ENCODE measurements at places on chromosomes 7 and 10.

GRCh38 chr10:35781643-35782035 is 139.5 kb upstream of the FZD8 start:
- peak; percentile 45 for DNase-seq

DNA sequence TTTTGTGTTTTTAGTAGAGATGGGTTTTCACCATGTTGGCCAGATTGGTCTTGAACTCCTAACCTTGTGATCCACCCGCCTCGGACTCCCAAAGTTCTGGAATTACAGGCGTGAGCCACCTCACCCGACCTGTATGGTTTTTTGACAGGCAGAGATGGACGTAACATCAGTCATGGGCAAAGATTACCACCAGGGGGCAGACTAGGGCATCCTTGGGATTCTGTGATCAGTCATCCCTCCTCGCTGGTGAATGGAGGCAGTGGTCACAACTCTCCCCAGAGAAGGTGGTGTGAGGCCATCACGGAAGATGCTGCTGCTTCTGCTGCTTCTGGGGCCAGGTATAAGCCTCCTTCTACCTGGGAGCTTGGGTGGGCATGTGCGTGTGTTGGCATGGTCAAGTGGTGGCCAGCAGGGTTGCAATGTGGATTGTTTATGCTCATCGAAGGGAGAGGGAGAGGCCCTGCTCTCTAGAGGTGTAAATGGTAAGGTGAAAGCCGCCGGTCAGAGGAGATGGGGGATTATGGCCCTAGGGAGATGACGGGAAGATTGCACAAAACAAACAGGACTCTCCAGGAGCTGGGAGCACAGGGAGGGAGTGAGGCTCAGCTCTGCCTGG is 122.7 kb upstream of the PRSS1 start:
- DNase-seq, result peak; percentile 79

GRCh38 chr7:11710377-11710776 is 121.6 kb downstream of the THSD7A start:
- no peak for DNase-seq

GRCh38 chr7:100132126-100132525 is 5.4 kb downstream of the MBLAC1 start:
- no peak for DNase-seq

- DNase-seq, result no peak
Measured at GRCh38 chr7:41104631-41105030, 598.3 kb downstream of the INHBA start.

DNA sequence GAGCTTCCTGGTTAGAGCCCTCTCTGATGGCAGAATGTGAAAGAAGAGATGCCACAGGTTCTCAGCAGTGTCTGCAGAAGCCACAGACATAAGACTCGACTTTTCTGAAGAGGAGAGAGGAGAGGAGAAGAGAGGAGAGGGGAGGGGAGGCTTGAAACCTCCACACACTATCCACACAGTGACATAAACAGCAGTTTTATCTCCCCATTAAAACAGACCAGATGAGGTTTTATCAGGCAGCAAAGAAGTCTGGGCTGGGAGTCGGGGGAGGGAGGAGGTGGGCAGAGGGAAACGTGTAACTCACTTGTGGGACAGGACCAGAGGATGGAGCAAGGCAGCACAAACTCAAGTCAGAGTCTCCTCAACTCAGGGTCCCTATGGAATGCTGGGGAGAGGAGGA is 76.5 kb downstream of the XPNPEP1 start:
- DNase-seq, result no peak

DNA sequence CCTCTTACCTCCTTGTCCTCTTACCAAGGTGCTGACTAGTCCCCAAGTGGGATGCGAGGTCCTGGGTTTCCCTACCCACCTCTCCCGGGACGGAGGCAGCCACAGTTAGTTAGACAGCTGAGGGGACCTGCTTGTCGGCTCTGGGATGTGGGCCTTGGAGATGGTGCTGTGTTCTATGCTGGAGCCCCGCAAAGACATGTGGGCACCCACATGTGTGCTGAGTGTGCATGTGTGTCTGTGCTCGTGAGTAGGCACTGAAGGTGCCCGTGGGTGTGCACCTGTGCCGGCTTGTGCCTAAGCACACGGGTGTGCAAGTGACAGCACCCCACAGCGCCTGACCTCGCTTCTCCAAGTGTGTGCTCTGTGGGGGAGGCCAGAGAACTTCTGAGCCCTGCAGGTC is 62.2 kb downstream of the NEURL1 start:
- no peak for DNase-seq

DNA sequence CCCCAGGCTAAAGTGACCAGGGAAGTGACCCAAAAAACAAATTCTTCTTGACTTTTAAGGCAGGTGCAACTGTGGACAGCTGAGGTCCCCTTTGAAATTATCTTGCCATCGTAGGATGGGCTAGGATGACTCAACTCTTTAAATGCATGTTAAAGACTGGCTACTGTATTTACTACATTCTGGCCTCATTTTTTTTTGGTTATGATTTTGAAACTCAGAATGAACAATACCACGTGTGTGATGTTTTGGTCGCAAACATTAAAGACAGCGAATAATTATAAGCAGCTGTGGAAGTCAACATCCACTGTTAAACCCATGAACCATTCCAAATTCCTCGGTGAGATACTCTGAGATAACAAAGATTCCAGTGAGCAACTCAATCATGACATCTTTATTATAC is 1.2 kb upstream of the SLC13A4 start:
- DNase-seq, result no peak

DNA sequence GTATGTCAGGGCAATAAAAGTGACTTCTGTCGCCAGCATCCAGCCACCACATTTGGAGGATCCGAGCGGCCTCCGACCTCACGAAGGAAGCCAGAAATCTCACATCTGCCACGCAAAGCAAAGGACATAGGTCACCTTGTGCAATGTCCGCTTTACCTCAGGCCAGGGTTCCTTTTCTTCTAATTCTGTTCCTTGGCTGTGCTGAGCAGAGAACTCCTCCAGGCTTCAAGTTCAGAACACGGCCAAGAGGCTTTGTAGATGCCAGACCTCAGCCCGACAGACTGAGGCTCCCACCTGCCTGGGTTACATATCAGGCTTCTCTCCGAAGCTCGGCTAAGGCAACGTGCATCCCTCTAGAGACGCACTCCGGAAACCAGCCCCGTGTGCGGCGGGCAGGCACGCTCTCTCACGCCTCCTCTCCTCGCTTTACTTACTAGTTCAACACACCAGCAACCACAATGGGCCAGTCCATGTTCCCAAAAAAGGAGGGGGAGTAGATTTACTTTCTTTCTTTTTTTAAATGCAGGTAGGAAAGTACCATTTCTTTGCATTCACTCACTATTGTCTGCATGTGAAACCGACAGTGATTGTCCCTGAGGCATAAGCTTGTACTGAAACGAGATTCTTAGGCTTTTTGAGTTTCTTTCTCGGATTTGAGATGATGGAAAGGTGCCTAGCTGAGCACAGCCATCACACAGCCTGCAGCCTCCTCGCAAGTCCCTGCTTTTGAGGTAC is 122.4 kb upstream of the AFAP1L2 start:
- peak; percentile 75 for DNase-seq

GRCh38 chr7:25149836-25150235 is 24.8 kb upstream of the CYCS start:
- DNase-seq, result no peak

- DNase-seq, result no peak
Measured at GRCh38 chr7:138679793-138680192, 21.4 kb downstream of the SVOPL start.

GRCh38 chr10:27470885-27471284 is 33.2 kb upstream of the RAB18 start:
- DNase-seq, result no peak

- DNase-seq, result no peak
Measured at GRCh38 chr10:69044546-69044945, 43.4 kb upstream of the SRGN start.

- DNase-seq, result no peak
Measured at GRCh38 chr10:14889318-14889717, 10.7 kb downstream of the SUV39H2 start.

DNA sequence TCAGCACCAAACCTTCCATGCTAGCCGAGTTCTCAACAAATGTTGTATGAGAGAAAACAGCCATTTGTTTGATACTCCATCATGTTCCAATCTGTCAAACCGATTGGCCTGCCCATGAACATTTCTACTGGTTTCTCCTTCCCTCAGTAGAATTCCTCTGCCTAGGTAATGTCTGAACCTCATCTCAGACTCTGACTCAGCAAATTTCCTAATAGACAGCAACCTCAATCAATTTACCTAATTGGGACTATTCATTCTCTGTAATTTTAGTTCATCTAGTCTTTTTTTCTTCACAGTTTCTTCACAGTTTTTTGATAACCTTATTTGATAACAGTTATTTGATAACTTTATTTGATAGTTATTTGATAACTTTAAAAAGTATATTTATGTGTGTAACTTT is 585.1 kb downstream of the DNAJB9 start:
- DNase-seq, result no peak

DNA sequence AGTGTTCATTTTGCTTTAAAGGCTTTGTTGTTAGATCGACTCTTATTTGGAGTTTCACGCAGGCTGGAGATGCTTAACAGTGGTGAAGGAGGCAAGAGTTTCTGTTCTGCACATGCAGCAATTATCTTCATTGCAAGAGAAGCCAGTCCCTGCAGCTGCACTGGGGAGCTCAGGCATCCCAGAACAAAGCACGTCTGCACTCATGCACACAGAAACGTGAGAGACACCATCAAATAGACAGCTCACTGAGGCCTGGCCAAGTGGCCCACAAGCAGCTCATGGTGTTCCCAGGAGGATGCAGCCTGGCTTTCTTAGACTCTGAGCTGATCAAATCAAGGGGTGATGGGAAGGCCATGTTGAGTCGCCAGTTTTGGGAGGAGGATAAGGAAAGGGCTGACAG is 246.1 kb downstream of the CREB5 start:
- no peak for DNase-seq

DNA sequence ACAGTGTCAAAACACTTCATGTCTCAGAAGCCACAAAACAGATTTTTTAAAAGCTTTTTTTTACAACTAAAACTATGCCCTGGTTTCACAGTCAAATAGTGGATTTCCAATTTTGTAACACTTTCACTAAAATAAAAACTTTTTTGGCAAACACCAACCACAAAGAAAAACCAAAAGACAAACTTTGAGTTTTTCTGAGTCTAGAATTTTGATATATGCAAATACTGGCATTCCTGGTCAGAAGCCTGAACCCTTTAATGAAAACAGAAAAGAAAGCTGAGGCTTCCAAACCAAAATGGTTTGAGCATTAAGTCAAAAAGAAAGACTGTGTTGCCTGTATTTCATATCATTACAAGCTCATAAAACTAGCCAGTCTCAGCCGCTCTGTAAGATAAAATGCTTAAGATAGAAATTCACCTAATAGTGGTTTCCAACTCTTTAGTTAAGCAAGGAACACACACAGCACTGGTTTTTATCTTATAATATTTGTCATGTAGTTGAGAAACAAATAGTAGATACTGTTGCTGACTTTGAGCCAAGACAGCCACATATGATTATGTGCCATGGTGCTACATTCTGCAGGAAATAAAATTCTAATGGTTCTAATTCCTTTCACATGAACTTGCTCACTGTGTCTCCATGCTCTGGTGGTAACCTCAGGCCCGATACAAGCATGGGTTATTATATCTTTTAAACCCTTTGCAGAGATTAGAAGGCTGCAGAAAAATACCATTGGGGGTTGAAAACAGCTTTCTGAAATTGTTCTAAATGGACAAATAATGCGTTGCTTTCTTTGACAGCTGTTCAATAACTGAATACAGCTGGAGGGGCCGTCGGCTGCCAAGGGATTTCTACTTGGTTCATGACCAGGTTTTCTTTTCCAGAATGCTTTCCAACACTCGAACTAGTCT is 49.4 kb downstream of the FAM171A1 start:
- no peak for DNase-seq

- no peak for DNase-seq
Measured at GRCh38 chr7:107115762-107116540, 52.9 kb upstream of the HBP1 start.

- no peak for DNase-seq
Measured at GRCh38 chr10:97174941-97175340, 10.8 kb downstream of the SLIT1 start.

GRCh38 chr10:97821308-97822038 is 28.2 kb upstream of the GOLGA7B start:
- no peak for DNase-seq

- DNase-seq, result no peak
Measured at GRCh38 chr10:132479603-132480221, 57.9 kb upstream of the INPP5A start.

- DNase-seq, result no peak
Measured at GRCh38 chr10:17231788-17232187, 3.7 kb downstream of the VIM start.

GRCh38 chr7:128067983-128068382 is 36.7 kb upstream of the LRRC4 start:
- no peak for DNase-seq

DNA sequence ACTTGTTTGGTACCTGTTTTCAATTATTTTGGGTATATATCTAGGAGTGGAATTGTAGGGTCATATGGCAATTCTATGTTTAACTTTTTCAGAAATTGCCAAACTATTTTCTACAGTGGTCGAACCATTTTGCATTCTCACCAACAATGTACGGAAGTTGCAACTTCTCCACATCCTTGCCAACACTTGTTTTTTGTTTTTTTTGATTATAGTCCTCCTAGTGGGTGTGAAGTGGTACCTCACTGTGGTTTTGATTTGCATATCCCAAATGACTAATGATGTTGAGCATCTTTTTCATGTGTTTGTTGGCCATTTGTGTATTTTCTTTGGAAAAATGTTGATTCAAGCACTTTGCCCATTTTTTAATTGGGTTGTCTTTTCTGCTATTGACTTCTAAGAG is 122.1 kb downstream of the RPS24 start:
- no peak for DNase-seq

DNA sequence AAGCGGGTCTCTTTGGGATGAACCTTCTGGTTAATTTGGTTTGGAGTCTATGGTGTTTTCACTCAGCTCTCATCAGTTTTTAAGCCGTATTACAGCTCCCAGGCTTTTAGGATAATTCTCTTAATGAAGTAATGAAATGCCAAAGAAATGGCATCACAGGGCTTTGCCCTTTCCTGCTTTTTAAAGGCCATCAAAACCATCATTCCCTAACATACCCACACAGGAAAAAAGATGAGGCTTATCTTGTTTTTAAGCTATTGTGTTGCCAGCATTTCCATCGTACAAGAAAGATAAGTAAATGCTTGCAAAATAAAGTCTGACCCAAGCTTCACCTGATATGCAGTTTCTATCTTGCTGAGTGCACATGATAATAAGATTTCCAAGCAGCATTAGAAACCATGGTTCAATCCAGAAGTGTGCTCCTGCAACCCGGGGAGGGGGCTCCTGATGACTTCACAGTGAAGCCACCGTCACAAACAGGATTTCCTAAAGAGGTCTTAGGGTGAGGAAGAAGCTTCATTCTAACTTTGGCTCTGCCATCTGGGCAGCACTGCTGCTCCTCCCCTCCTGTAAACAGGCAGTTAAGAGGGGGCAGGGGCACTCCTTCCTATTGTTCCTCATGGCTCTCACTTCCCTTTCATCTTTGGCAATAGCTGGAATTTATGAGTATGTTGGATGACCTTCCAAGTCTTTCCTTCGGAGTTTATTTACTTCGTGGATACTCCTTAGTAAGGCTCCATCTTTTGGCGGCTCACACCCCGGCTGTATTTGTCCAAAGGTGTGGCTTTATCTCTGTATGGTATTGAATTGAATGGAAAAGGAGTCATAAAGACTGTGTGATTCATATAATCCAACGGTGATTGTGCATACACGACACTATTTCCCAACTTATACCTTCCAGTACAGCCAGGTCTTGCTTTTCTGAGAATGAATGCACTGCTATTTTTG is 55.2 kb upstream of the FAM133B start:
- no peak for DNase-seq

- DNase-seq, result no peak
Measured at GRCh38 chr10:26242706-26243350, 26.3 kb downstream of the GAD2 start.
